Cerebellar nuclear complex (tissue), 1 donor: ENCODE measurements at places on chromosomes 16 and 17.

DNA sequence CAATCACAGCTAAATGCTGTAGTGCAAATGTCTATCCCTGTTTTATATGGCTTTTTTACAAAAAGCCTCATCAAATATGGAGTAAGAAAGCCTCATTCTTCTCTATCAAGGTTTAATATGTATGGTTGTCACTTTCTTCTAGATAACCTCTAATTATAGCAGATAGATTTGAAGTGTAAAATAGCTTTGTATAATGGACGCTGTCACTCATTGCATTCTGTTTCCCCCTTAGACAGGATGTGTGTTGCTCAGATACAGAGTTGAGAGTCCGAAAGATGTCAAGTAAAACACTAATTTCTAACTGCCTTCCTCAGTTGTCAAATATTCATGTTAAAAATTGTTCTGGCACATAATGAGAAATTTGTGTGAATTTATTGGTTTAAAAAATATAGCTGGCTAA is 88.0 kb downstream of the NLK start:
- DNase-seq: no peak

DNA sequence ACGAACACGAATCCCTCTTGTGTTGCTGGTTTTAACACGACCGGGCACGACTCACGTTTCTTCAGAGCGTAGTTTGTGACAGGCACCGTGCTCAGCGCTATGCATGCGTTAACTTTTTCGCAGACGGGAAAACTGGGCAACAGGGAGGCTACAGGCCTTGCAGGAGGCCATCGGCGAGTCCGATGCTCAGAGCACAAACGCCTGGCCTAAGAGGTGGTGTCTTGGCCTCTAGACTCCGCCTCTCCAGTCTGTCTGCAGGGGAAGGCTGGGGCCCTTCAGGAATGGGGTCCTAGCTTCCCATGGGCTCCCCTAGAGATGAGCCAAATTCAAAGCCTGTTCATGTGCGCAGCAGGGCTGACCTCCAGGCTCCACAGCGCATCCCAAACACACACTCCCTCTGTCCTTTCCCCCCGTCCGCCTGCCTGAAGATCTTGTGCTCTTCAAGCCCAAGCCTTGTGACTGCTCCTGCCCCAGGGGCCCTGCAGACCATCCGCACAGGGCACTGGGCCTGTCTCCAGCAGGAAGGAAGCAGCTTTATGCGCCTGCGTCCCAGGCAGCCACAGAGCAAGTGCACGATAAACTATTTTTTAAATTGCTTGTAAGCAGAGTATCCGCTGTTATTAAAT is 3.1 kb downstream of the CLCN7 start:
- no peak for DNase-seq

DNA sequence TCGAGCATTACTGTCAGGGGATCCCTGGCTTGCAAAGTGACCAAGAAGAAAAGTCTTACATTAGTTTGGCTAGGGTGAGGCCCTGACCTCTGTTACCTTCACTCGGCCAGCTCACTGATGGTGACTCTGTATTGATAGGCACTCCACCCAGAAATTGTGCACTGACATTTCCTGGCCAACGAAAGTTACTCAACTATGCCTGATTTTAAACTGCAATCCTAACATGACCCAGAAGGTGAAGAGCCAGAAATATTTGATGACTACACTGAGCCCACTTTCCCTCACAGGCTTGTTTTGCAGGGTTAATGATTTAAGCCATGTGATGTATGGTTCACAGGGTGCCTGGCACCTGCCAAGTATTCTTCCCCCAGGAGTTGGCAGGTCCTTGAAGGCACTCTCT is 208.2 kb upstream of the MAF start:
- no peak for DNase-seq

- no peak for DNase-seq
Measured at GRCh38 chr17:1035546-1036170, 38.7 kb downstream of the TIMM22 start.

DNA sequence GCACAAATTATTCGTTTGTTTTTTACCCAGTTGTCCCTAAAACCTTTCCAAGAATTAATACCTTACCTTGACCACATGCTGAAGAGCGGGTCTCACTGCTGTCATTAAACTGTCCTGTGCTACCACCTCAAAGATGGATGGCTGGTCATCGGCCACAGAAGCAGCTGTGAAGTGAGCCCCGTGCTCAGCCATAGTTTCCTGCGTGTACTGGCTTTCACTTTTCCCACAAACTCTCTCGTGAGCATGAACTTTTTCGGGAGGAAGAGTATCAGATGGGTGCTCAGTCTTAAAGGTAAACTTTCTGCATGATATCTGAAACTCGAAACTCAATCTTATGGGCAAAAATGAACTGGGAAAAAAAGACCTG is 558 bp downstream of the PEX12 start:
- no peak for DNase-seq

DNA sequence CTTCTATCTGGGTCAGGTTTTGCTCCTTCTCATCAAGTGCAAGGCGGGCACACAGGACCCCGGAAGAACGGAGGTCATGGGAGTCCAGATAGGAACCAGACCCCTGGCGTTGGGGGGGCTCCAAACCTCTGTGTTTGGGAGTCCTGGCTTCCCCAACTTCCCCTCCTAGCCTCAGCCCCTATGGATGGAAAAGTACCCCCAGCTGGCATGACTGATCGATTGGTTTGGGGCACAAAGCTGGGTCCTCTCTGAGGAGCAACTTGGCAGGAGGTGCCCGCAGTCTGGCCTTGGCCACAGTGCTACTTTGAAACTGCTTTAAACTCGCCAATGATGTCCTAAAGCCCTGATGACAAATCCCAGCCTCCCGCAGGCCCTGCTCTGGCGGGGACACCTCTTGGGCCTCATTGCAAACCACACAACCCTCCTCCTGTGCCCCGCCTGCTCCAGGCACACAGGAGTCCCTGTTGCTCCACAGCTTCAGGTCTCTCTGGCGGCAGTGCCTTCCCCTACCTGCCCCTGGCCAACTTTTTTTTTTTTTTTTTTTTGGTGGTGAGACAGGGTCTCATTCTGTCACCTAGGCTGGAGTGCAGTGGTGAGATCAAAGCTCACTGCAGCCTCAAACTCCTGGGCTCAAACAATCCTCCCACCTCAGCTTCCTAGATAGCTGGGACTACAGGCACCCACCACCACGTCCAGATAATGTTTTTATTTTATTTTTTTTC is 38.0 kb upstream of the SNN start:
- no peak for DNase-seq

DNA sequence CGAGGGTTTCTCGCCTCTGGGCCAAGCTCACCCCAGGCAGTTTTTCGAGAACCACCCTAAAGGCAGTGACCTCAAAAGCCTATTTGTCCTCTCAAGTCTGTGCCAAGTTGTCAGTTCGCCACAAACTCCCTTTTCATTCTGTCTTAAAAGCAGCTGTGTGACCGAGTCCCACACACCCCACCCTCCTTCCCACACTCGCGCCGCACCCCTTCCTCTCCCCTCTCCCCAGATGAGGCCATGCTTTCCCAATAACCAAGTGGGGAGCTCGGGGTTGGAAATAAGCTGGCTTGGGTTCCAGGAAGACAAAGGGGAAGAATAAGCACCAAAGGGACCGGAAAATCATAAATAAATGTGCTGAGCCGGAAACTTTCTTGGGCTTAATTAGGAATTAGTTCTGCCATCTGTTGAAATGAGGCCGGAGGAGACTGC is 36.7 kb downstream of the GRIN2C start:
- DNase-seq: no peak

- DNase-seq: no peak
Measured at GRCh38 chr17:36665417-36665816, 64.0 kb downstream of the MRM1 start.

- DNase-seq: no peak
Measured at GRCh38 chr17:29581583-29582253, 7.7 kb downstream of the GIT1 start.

DNA sequence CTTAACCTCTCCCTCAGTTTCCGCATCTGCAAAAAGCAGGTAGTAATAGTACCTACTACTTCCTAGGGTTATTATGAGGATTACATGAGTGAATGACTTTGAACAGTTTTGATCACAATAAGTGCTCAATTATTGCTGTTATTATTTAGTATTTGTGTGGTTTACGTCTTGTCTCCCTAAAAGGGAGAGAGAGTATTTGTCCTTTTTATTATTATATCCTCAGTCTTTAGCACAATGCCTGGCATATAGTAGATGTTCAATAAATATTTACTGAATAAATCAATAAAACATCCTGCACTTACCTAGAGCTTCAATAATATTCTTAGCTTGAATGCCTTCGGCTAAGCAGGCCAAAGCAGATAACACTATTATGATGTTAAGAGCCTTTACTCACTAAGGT is 160.0 kb downstream of the TANC2 start:
- DNase-seq: no peak

DNA sequence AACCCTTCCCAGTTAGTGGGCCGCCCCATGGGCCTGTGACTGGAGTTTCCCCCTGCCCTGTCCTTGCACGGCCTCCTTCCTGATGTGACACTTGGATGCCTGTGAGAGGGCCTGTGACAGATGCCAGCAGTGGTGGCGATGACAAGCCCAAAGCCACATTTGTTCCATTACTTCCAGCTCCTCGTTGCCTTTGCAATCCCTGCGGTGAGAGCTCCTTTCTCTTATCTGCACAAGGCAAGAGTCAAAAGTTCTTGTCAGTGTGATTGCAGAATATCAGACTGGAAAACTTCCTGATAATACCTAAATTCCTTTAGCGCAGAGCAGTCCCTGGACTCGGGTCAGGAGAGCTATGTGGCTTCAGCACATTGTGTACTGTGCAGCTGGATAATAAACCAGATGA is 54.4 kb upstream of the ARHGAP44 start:
- no peak for DNase-seq

DNA sequence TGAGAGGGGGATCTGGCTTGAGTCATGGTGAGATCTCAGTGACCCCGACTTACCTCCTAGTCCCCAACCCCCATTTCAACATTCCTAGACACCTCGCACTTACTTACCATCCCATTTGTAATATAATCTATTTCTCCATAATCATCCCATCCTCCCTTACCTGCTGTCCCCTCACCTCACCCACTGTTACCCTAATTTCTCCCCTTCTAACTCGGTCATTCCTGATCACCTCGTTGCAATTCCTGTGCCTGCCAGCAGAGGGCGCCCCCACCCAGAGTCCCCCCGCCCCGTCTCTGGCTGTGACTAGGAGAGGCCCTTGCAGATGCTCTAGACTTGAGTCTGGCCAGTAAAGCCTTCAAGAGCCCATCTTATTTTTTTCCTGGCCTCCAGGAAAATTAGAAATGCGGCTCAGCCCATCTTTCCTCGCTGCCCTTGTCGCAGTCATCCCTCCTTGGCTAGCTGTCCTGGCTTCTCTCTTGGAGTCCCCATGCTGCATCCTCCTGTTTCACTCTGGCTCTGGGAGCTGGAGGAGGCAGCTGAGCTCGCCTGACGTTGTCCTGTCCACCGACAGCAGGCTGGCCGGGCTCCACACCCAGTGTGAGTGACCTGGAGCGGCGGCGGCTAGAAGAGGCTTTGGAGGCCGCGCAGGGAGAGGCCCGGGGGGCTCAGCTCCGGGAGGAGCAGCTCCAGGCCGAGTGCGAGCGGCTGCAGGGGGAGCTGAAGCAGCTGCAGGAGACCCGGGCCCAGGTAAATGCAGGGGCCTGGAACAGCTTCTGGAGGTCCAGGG is 5.0 kb downstream of the TBKBP1 start:
- no peak for DNase-seq

GRCh38 chr16:67241008-67241900 is 6.0 kb downstream of the FHOD1 start:
- DNase-seq: no peak

- DNase-seq: no peak
Measured at GRCh38 chr17:62705778-62706597, 78.5 kb downstream of the MRC2 start.

DNA sequence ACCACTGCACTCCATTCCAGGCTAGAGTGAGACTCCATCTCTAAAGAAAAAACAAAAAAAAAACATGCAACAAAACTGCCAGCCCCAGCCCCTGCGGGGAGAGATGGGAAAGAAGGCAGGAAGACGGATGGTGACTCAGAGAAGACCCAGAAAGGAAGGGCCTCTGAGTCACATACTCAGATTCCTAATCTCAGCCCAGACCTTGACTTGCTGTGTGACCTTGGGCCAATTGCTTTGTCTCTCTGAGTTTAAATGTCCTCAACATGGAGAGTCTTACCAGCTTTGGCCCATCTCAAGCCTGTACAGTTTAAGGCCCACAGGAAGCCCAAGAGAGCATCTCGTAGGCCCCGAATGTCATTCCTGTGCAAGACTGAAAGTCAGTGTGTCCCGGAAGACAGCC is 86.5 kb upstream of the LHX1 start:
- DNase-seq: no peak

DNA sequence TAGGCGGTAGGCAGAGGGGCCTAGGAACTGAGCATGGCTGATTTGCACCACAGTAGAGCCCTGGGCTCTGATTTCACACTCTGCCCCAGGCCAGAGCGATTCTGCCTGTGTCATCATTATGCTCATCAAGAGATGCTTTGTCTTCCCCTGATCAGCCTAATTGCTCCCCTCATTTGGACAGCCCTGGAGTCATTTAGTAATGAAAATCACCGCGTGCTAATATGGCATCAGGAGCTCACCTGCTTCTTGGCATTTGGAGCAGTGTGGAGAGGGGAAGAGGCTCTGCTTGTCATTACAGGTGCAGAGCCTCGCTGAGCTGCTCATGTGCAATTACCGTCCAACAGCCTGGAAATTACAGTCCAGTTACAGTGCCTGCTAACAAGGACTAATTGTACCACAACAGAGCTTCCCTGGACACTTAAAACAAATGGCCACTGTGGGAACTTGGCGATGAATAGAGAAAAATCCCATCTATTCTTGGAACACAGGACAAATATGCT is 157.1 kb upstream of the WSCD1 start:
- no peak for DNase-seq

DNA sequence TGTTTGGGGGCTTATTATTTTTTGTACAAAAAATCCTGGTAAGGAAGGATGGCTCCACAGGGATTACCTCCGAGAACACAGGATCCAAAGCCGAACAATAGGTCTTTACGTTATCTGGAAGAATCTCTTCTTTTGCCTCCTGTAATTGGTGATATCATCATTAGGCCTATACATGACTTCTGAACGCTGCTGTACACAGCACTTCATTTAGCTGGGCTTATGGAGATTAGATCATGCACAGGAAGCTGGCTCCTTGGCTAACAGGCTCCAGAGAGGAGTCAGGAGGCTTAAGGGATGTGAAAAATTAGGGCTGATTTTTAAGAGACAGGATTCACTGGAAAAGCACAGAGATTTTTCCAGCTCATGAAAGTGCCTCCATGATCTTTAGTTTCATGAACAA is 54.7 kb downstream of the TANGO6 start:
- no peak for DNase-seq

- DNase-seq: no peak
Measured at GRCh38 chr17:6695051-6695450, 18.1 kb downstream of the SLC13A5 start.

GRCh38 chr16:81558077-81558443 is 113.5 kb downstream of the CMIP start:
- DNase-seq: no peak

DNA sequence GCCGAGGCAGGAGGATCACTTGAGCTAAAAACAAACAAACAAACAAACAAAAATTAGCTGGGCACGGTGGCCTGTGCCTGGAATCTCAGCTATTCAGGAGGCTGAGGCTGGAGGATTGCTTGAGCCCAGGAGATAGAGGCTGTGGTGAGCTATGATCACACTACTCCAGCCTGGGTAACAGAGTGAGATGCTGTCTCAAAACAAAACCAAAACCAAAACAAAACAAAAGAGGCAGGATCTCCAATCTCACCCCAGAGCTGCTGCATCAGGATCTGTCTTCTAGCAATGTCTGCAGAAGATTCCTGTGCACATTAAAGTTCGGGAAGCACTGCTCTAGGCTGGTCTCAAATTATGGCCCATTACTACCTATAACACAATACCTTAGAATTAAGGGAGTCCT is 43.1 kb downstream of the MAP2K6 start:
- no peak for DNase-seq

- no peak for DNase-seq
Measured at GRCh38 chr17:68587847-68588246, 13.3 kb downstream of the FAM20A start.

- peak; percentile 45 for DNase-seq
Measured at GRCh38 chr17:36149296-36149820, 27.1 kb downstream of the TBC1D3B start.
